NCI-H2081 treated with DMSO at 0.1 percent for 48 hours (cell line): ENCODE measurements at places on chromosomes 3 and 15.

DNA sequence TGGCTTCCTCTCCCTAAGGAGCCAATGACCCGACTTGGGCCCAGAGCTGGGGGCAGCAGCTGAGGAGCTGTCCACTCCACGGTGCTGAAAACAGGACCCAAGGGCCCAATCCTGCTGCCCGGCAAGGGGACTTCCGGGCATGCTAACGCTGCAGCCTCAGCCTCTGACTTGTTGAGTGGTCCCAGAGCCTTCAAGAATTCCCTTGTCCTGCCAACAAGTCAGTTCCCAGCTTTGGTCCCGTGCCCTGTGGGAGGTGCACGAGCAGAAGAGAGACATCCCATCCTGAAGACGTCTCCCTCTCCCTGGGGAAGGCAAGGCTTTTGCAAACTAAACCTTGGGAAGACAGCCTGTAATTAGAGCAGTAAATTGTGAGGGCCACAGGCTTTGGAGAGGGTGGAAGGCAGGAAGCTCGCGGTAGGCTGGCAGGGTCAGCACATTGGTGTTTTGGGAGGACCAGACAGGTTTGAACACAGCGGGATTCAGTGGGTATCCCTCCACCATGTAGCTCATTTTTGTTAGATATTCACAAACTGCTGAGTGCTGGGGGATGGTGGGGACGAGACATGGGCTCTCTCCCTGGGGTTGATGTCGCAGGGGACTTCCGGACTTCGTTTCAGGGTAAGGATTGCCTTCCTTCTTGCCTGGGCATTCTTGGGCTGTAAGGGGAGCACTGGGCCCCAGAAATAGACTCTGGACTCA, 29.8 kb upstream of the PRR23E start:
- no peak for DNase-seq

- DNase-seq, result no peak
Measured at GRCh38 chr15:69861331-69862171, 236.2 kb downstream of the TLE3 start.

GRCh38 chr15:82803793-82804574, 1.9 kb downstream of the FSD2 start:
- DNase-seq, result no peak

GRCh38 chr3:150351398-150351797, 56.7 kb upstream of the TSC22D2 start:
- DNase-seq, result no peak

GRCh38 chr15:90266485-90266884, 1.0 kb downstream of the NGRN start:
- DNase-seq, result no peak

GRCh38 chr3:31701286-31701685, 168.6 kb downstream of the STT3B start:
- DNase-seq, result no peak

GRCh38 chr15:94070356-94071295, 160.7 kb upstream of the MCTP2 start:
- DNase-seq, result no peak

DNA sequence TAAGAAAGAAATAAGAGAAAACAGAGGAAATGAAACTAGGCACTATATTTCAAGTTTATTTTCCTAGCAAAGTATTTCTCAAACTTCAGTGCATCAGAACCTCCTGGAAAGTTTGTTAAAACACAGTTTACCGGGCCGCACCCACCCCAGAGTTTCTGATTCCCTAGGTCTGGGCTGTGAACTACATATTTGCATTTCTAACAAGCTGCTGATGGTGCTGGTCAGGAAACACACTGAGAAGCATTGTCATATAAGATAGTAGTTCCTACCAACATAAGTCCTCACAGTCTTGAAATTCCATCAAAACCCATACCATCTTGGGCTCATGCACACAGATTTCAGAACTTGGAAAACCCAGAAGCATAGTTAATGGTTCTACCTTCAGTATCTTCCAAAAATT, 8.3 kb downstream of the SLC9A9 start:
- DNase-seq, result no peak

DNA sequence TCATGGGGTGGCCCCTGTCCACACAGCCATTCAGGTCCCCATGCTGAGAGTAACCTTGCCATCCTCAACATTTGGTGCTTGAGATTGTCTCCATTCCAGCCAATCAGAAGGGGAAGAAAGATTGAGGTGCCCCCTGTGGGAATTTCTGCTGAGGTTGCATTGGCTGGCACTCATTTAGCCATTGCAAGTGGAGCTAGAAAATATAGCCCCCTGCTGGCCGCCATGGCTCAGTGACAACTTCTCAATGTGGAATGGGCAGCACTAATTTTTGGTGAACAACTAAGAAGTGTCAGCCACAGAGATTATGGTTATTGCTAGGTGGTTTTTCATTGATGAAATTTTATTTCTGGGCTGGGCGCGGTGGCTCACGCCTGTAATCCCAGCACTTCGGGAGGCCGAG, 22.0 kb downstream of the COL6A6 start:
- no peak for DNase-seq
